BE2C (cell line): ENCODE measurements at places on chromosomes 3 and 15.

DNA sequence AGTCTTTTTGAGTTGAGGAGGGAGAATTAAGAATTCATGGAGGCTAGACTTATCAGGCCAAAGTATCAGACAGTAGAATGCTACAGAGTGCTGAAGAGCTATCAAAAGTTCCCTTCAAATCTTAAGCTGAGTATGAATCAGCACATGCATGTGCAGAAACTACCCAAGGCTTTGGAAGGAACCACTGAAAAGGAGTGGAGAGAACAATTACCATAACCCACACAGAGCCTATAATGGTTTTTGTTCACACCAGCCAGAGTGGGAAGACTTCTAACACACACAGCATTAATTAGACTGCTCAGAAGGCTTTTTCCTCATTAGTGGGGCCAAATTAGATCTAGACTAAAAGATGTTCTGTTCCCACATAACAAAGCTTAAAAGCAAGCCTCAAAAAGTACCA, 83.7 kb upstream of the SLC6A11 start:
- no peak for DNase-seq

DNA sequence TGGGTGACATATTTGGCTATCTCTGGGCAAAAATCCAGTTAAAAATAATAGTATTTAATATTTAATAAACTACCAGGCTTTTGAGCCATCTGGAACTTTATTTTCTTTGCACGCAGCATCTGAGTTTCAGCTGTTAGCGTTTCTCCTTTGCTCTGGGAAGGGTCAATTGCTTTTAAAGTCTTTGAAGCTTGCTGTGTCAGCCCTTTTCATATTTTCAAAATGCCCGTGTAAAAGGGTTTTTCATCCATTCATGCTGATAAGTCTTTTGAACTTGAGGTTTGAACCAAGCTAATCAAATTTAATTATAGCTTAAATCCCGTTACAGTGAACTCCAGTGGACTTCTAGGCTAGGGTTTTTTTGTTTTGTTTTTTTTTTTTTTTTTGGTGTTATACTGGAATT, 79.1 kb downstream of the SLC25A26 start:
- DNase-seq = no peak

- DNase-seq = no peak
Observed at GRCh38 chr3:186680869-186681268, 15.1 kb downstream of the HRG start.

GRCh38 chr3:194401346-194401745, 2.3 kb upstream of the GP5 start:
- DNase-seq = no peak

DNA sequence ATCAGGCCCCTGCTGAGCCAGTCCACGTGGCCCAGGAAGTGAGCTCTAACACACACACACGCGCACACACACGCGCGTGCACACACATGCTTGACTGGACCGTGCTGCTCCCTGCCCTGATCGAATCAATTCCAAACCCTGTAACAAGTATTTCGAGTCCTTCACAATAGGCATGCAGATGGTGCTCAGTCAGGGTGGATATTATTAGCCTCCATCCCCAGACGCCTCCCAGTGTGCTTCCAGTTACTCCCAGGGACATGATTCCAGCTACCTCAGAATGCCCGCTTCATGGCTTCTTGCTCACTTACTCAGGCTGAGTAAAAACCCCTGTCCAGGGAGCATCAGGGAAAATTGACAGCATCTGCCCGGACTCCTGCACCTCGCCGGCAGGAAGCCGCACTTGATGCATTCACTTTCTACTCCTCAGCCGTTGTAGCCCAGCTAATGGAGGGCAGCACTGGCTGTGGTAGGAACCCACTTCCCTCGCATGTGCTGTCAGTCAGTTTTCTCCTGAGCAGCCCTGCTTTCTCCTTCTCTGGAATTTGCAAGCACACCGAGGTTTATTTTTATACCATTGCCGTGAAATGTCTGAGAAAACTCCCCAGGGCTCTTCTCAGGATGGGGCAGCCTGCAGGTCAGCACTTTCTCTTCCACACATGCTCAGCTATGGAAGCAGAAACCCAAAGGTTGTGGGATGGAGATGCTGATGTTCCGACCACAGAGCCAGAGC, 126.1 kb upstream of the ABHD17C start:
- DNase-seq = no peak

DNA sequence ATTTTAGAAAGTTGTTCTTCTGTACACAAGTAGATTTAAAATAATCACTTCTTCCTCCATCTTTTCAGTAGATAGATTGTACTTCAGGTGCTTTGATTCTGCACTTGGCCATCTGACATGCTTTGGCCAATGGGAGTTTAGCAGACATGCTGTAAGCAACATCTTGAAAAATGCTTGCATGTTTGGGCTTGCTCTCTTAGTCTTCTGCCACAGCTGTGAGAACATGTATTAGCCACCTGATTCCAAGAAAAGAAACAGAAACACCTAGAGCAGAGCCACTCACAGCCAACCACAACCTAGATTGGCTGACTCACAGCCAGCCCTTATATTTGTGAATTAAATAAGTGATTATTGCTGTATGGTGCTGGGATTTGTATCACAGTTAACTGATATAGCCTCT, 70.2 kb upstream of the GADL1 start:
- DNase-seq = no peak

GRCh38 chr3:149151843-149152242, 22.4 kb downstream of the HPS3 start:
- peak; percentile 30 for DNase-seq

DNA sequence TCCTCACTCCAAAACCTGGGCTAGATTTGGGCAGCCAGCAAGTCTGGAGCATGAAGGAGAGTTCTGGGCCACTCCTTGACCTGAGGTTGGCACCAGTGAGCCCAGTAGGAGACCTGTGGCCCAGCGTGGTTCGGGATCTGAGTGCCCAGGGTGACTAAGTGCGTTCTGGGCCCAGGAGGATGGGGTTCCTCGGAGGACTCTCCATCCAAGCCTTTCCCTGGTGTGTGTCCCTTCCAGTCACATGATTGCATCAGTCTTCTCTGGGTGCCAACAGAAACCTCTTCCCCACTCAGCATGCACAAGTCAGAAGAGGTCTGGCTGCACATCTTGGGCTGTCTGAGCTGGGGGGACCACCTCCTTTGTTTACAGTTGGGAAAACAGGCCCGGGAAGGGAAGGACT, 14.9 kb downstream of the TMEM43 start:
- no peak for DNase-seq

- DNase-seq = no peak
Observed at GRCh38 chr3:141228395-141228794, 3.2 kb upstream of the PXYLP1 start.

GRCh38 chr3:55164876-55165275, 237.0 kb upstream of the LRTM1 start:
- no peak for DNase-seq

GRCh38 chr3:59290358-59290757, 240.5 kb upstream of the CFAP20DC start:
- no peak for DNase-seq

DNA sequence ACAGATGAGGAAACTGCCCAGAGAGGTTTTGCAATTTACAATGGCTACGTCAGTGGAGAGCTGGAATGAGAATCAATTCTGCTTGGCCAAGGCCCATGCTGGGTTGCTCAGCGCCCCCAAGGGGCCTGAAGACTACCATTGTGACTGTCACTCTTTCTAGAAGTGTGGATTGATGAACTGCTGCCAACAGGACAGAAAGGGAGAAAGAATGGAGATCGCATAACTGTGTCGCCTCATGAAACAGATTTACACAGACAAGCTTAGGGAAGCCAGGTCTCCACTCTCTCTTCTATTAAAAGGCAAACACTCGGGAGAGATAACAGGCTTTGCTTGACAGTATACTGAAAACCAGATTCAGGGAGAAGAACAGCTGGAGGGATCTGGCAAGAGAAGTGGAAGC, 160.0 kb downstream of the STT3B start:
- no peak for DNase-seq

DNA sequence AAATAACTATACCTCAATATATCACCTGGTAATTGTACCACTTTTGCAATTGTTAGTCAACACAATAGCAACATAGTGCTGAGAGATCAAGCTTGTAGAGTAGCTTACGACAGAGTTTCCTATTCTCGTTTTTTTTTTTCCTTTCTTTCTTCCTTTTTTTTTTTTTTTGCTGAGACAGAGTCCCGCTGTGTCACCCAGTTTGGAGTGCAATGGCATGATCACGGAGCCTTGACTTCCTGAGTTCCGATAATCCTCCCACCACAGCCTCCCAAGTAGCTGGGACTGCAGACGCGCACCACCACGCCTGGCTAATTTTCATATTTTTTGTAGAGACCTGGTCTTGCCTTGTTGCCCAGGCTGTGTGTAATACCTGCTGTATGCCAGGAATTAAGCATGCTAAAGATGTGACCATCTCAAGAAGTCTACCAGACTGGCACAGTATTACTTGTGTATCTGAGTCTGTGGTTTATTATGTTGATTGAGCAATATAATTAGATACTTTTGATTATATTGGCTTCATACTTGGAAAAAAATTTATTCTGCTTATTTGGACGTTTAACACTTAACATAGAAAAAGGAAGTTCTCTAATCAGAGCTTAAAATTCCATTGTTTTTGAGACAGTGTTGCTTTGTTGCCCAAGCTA, 3.0 kb downstream of the SELENOT start:
- DNase-seq = no peak

DNA sequence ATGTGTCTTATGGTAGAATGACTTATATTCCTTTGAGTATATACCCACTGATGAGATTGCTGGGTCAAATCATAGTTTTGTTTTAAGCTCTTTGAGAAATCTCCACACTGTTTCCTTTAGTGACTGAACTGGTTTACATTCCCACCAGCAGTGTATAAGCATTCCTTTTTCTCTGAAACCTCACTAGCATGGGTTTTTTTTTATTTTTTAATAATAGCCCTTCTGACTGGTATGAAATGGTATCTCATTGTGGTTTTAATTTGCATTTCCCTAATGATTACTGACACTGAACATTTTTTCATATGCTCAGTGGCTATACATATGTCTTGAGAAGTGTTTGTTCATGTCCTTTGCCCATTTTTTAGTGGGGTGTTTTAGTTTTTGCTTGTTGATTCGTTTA, 494.3 kb downstream of the SQOR start:
- no peak for DNase-seq

DNA sequence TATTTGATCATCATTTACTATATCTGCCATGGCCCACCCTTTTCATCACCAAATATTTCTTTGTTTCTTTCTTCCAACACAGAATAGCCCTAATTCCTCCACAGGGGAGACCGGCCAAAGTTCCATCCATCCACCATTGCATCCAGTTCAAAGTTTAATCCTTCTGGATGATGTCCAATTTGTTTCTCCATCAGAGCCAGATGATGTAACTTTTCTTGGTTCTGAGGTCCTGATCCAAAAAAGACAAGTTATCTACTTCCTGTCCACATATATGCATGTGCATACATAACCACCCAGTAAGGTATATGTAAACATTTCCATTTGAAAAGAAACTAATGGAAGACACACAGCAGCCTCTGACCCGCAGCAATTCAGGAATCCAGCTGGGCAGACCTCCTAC, 237.3 kb downstream of the SHOX2 start:
- no peak for DNase-seq

DNA sequence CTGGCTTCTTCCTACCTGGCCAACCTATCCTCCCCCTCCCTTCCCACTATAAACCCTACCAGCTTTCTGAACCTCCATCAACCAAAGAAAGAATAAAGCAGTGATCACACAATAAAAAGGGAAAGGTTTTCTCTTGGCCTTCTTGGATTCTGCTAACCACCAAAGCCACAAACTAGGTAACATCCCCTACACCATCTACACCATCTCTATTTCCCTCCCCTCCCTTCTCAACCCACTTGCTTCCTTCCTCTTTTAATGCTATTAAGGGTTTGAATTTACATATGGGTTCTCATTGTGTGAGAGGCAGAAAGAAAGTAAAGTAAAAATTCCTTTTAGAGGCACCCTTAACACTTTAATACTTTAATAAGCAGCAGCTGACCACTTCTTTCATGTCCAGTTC, 25.8 kb upstream of the RSL24D1 start:
- no peak for DNase-seq

DNA sequence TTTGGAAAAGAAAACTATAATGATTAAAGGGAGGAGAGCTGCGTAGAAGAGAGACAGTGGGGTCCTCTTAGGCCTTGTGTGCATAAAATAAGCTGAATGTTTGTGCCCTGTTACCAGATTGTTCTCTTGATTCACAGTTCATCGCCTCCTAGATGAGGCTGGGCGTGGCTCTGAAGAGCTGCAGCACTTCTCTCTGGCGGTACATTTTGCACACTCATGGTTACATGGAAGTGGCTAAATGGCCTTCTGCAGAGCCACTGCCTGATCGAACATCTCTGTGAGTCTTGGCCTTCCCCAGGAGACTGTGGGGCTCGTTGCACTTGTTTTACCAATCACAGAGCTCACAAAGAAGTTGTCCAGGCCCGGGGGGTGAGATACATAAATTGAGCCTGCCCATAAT, 208.8 kb downstream of the GABRG3 start:
- DNase-seq = no peak

DNA sequence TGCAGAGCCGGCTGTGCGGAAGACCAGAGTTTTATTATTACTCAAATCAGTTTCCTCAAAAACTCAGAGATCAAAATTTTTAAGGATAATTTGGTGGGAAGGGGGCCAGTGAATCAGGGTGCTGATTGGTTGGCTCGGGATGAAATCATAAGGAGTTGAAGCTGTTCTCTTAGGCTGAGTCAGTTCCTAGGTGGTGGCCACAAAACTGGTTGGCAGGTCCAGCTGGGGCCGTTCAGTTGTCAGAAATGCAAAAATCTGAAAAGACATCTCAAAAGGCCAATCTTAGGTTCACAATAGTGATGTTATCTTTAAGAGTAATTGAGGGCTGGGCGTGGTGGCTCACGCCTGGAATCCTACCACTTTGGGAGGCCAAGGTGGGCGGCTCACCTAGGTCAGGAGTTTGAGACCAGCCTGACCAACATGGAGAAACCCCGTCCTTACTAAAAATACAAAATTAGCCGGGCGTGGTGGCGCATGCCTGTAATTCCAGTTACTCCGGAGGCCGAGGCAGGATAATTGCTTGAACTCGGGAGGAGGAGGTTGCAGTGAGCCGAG, 2.3 kb upstream of the ZNF589 start:
- DNase-seq = no peak

DNA sequence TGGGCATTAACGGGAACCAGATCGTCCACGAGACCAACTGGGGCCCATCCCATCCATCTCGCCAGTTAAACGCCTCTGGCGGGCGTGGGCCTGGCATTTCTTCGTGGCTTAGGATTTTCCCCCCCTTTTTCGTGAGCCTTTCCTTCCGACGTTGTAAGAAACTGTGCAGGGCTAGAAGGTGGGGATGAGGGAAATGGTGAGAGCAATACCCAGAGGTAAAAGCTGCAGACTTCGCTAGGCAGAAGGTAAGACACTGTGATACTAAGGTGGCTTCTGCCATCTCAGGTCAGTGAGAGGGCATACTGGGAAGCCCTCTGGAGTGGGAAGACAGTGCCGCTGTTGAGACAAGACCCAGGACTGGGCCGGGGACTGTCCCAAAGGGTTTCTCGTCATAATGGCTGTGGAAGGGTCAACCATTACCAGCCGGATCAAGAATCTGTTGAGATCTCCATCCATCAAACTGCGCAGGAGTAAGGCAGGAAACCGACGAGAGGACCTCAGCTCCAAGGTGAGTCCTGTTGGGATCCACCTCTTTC, 666 bp downstream of the MAPKBP1 start:
- DNase-seq = no peak
